ENCODE measurements at places on chromosomes 4 and X.

- DNase-seq, result no peak
Observed at GRCh38 chrX:20132666-20133065, 9.0 kb downstream of the EIF1AX start.

DNA sequence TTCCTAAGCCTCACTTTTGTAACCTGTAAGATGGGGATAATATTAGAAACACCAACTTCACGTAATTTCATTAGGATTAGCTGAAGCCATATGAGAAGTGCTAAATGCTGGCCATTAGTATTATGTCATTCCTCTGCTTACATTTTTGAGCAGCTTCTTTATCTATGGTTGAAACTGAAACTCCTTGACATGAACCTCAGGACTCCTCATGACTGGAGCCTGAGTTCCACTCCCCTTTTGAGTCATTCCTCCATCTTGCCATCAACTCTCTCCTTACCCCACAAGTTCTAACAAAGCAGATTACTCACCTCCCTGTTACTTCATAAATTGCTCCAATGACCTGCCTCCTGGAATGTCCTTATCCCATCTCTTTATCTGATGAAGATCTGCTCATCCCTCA is 123.2 kb upstream of the KCNIP4 start:
- no peak for DNase-seq

DNA sequence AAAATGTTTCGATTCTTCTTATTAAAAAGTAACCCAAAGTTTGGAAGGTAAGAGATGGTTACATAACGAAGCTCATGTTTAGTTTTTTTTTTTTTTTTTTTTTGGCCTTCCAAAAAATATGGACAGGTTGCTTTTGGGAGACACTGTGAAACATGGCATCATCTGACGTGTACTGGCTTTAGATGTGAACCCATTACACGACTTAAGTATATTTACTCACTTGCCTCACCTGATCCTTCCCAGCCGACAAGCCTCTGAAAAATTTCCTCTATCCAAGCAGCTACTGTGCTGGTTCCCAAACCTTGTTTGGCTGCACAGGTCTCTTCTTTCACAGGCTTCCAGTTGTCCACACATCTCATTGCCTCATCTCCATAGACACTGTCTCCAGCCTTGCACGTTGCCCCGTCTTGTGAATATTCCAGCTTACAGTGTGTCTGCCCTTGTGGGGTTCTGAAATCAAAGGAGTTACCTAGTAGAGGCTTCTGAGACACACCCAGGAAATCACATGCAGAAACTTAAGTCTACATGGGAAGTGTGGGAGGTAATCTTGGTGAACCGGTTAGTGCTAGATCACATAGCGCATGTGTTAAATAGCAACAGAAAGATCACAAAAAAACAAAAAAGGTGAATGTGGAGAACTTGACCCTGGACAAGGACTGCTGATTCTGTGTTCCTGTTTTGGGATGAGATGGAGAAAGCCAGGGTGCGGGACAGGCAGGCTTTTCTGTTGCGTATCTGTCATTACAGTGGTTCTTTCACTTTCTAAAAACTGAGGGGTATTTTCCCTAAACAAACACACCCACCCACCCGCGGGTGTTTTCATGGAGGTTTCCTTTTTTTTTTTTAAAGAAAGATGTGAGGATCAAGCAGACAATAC is 328.6 kb downstream of the ARHGAP10 start:
- DNase-seq, result no peak

DNA sequence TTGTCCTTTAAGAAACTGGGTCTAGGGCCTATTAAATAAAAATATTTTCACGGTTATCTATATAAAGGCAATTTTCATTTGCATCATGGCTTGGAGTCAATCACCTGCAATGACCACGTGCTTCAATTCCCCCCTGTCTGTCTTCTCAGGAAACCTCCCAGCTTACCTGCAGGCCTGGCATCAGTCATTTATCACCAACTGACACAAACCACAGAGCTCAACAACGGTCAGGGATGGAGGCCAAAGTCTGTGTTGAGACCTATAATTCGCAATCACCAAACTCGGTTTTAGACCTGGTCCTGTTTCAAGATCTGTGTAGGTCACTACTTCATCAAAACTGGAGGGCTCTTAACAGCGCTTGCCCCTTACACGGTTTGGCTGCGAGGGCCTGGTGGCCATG is 1.9 kb downstream of the SLC9A7 start:
- DNase-seq, result no peak

GRCh38 chrX:101682723-101683122 is 23.1 kb upstream of the ARMCX2 start:
- DNase-seq, result no peak

All from D341Med (cell line).